ENCODE measurements at places on chromosomes 2 and 18. TPM values are rescaled to one million over a fixed set of nuclear protein-coding genes. Genes with fewer than 3 reads are reported as not detected.

The SP140 gene
- 2.1 TPM for total RNA-seq

The SERPINB5 gene
- not detected for total RNA-seq

The UGT1A4 gene
- total RNA-seq = not detected

The PLCL1 gene
- 16.8 TPM for total RNA-seq

The BOLL gene
- not detected for total RNA-seq

DNA sequence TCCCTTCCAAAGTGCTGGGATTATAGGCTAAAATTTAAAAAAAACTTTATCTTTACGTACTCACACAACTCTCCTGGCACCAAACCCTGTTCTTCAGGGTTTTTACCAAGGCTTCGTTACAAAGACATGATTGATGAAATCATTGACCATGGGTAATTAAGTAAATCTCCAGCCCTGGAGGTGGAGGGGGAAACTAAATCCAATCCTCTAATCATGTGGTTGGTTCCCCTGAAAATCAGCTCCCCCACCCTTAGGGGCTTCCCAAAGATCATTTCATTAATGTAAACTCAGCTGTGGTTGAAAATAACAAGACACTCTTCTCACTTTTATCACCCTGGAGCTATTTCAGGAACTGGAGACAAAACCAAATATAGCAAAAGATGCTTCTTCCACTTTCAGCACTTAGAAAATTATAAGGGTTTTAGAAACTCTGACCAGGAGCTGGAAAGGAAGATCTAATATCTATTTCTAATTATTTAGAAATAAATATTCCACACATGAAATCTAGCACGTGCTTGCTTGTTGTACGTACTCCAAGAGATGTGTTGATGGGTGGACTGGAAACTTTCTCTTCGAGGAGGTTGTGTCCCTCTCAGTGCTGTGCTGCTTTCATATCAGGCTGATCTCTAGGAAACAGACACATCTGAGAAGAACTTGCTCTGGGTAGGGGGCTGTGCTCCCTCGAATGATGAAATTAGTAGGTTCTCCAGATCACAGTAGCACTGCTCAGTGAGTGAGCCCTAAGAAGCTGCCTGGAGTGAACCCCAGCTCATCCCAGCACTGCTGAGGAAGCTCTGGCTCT is 67.2 kb downstream of the SMAD4 start:
- no peak for DNase-seq

GRCh38 chr2:12587729-12588522 is 128.8 kb upstream of the TRIB2 start:
- DNase-seq = peak; percentile 82

GRCh38 chr2:83240611-83241010 is 1218.5 kb downstream of the SUCLG1 start:
- no peak for DNase-seq

DNA sequence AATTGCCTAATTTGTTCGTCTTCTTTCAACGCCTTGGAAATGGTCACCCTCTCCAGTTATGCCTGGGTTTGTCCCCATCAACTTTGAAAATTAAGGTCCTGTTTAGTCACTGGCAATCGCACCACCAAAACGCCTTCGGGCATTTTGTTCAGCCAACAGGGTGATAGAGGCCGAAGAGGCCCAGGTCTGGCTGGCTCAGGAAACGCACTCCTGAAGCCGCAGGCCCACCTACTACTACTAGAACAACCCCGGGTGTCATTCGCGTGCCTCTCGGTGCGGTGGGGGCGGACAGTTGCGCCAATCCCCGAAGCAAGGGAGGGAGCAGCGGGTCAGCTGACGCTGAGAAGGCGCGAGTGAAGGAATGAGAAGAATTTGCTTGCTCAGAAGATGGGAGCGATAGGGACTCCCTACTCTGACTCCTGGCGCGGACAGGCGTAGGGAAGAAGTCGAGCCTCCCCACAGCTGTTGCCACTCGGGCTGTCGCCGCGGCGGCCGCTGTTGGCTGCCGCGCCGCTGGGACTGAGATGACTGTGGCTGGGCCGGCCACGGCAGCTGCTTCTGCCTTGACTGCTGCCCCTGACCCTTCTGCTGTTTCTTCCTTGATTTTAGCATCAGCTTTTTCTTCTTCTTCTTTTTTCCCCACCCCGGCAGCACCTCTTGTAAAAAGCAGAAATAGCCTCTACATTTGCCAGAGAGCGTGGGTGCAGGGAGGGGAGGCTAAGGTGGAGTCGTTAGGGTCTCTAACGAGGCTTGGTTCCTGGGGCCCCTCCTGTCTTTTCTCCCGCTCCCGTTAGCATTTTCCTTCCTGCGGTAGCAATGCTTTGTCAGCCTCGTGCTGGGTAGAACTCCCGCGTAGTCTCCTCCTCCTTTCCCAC is 387.6 kb downstream of the FIGN start:
- DNase-seq = peak; percentile 90

- DNase-seq = no peak
Measured at GRCh38 chr2:48601349-48601748, 16.3 kb upstream of the GTF2A1L start.

- no peak for DNase-seq
Measured at GRCh38 chr2:146964494-146964893, 880.3 kb upstream of the ACVR2A start.

DNA sequence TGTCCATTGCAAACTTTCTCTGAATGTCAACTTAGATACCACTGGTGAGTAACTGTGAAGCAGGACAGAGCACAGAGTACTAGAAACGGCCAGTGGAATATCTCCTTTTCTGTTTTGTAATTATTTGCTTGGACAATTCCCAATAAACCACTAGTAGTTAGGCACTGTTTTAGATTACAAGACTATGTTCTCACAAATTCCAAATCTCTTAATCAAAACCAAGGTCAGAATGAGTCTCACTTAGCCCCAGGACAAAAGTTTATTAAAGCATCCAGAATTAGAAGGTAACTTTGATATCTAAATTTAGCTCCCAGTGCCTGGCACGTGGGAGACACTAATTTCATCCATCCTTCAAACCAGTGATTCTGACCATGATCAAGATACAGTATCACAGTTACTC is 89.0 kb downstream of the ZNF521 start:
- no peak for DNase-seq

- DNase-seq = no peak
Measured at GRCh38 chr2:29130295-29130694, 15.1 kb downstream of the CLIP4 start.

DNA sequence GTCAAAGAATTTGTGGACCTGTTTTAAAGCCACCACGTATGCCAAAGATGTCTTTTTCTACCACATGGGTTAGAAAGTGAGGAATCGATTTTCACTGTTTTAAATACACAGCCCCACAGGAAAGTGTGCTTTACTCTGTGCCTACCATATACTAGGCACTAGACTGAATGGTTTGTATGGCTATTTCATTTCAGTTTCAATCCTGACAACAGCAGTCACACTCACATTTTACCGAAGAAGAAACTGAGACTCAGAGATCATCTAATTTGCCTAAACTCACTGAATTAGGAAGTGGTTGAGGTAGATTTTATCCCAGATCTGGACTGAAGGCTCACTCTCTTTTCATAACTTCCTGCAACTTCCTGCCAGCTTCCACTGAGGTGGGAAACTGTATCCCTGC is 176.4 kb downstream of the ALK start:
- no peak for DNase-seq

GRCh38 chr2:42651057-42651456 is 82.6 kb downstream of the MTA3 start:
- DNase-seq = no peak

- no peak for DNase-seq
Measured at GRCh38 chr2:69828938-69829255, 563 bp upstream of the GMCL1 start.

- no peak for DNase-seq
Measured at GRCh38 chr2:44836174-44836573, 105.3 kb upstream of the SIX3 start.

GRCh38 chr18:51168960-51169662 is 28.4 kb downstream of the MEX3C start:
- no peak for DNase-seq

- DNase-seq = no peak
Measured at GRCh38 chr2:25168256-25169072, at the start of gene POMC. TSS of gene POMC (minus strand) at chr2:25168580. CDS start at chr2:25164772, 3,808 bp downstream.

GRCh38 chr18:11728249-11728648 is 39.2 kb downstream of the GNAL start:
- no peak for DNase-seq

DNA sequence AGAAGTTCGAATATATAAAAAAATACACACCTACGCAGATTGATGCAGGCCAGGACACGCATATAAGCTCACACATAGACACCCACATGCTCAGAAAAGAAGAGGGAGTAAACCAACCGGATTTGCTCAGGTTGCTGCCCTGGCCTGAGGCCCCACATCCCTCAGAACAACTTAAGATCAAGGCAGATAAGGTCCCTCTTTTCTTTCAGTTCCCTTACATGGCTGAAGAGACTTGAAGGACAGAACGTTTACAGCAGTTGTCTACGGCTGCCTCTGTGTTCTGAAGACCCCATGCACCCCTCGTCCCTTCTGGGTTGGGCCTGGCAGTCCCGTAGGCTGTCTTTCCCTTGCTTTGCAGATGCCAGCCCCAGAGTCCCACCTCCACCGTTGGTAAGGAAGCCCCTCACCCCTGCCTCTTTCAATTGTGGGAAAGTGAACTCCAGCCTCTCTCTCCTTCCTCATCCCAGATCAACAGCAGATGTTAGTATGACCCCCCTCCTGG is 4.3 kb upstream of the NAGK start:
- no peak for DNase-seq

DNA sequence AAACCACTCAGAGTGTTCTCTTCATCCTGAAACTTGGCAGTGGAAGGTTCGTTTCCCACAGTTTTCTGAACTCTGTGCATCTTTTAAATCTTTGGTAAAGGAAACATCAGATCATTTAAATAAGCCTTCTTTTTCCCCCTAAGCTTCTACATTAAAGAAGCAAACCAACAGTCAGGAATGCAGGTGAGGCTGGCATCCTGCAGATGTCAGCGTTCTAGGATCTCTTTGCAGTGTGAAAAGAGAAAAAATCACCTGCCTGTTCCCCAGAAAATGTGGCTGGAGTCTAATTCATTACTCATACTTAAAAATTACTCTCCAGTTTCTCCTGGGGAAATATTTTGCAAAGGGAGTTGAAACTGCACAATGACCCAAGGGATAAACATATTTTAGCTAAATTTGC is 64.5 kb upstream of the ZCCHC2 start:
- no peak for DNase-seq

DNA sequence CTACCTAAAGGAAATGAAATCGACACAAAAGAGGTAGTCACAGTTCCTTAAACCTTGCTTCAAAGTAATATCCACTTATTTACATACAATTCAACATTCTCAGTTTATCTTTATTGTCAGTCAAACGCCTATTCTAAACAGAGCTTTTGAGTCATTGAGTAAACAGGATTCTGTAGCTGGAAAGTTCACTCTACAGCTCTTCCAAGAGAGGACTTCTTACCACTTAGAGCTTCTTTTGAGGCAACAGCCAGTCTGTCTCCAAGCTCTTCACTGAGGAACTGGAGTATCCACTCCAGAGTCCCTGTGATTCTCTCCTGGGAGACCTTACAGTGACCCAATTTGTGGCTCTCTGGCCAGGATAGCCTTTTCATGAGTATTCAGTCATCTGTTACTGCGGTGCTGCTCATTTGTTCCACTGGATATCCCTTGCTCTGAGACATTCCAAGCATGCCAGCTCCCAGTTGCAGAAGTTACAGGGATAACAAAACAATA is 210.9 kb upstream of the OSR1 start:
- no peak for DNase-seq

DNA sequence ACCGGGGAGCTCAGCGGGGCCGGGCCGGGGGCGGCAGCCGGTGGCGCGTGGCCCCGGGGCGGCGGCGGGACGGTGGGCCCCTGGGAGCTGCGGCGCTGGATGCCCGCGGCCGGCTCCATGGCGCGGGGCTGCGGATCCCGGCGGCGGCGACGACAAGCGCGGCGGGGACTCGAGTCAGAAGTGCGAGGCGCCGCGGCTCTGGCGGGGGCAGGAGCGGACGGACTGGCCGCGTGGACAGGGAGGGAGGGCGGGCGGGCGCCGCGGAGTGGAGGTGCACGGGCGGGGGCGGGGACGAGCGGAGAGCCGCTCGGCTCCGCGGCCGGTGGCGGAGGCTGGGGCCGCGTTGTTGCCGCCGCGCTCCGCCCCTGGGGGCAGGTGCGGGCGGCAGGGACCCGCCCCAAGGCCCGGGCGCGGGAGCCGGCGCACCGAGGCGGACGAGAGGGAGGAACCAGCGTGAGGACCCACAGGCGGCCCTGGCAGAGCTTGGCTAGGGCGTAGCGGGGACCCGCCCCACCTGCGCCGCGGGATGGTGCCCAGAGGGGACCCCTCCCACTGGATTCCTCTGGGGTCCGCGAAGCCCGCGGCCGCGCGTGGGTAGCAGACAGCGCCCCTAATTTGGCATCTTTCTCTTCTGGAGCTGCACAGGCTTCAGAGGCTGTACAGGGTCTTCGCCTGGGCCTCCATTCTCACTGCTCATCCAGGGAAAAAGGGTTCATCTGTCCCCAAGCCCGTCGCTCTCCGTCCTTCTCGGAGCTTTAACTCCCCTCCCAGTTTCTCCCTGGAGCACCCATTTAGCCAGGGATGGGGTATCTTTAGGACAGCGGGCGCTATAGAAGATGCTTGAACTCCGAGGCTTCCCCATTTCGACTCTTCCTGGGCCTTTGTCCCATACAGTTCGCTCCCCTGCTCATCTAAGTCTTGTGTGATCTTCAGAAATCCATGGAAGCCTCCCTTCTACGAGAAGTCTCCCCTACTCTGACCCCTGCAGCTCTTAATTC is at the start of gene TMEM163:
TMEM163 (minus strand) TSS at position 184 of the 998 bp plus-strand sequence.
- DNase-seq = no peak

- no peak for DNase-seq
Measured at GRCh38 chr2:239566995-239567568, 166.3 kb upstream of the HDAC4 start.

DNA sequence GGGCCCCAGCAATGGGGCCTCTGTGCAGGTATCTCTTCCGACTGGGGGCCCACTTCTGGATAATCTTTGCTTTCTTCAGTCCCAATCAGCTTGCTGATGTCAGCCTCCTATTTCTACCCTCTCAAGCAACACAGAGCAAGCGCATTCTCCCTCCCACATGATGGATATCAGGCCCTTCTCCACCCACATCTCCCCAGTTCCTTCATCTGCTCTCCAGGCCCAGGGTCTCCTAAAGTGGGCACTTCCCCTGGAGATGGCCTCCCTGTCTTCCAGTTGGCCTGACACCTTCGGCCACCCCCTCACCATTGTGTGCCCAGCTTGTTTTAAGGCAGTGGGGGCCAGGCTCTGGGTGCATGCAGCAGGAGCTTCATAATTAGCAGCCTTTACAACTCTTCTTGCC is 96.6 kb upstream of the MCFD2 start:
- DNase-seq = no peak

DNA sequence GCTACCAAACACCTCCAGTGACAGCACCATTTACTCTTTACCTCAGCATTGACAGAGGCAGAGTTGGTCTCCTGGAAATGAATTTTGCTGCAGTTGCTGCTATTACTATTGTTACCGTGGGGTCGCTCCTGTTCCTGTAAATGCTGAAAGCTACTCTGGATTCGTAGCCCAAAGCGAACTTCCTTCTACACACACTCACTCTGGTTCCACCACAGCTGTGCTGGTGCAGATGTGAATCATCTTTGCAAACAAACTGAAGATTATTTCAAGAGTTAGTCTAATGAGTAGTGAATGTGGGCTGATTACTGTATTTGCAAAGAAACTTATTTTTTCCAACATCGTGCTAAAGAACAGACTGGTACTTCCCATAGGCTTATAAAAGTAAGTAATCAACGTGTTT is 304.0 kb downstream of the LPIN1 start:
- DNase-seq = no peak

GRCh38 chr18:33277431-33277830 is 163.1 kb downstream of the CCDC178 start:
- DNase-seq = no peak

Measured in sigmoid colon (tissue), 7 donors.